Transverse colon (tissue), 4 donors: ENCODE measurements at places on chromosomes 3 and 15. TPM values are rescaled to one million over a fixed set of nuclear protein-coding genes. Genes with fewer than 3 reads are reported as not detected.

DNA sequence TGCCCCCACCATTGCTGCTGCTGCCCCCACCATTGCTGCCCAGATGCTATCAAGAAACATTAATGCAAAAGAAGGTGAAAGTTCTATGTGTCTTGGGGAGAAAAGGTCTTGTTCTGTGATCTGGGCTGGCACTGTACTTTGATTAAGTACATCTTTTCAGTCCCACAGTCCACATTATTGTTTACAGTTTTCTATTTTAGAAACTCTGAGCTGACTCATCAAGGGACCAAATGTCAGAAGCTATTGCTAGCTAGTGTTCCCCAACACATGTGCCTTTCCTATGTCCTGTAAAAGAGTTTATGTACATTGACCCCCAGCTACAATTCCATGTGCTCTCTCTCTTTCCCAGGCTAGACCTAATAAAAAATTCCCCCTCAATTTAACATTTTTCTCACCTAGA, 264.7 kb upstream of the NECTIN3 start:
- DNase-seq, result no peak
- H3K27me3 ChIP-seq, result no peaks in the 10 kb centered on the region
- no peak overlapping the region for H3K27ac ChIP-seq
- H3K4me1 ChIP-seq, result no peaks in the 10 kb centered on the region
- no peak overlapping the region for H3K4me3 ChIP-seq

The SOX2 gene
- total RNA-seq, result 3.2 TPM

The SLC30A4 gene
- 17.7 TPM for total RNA-seq

- H3K27me3 ChIP-seq, result no peaks in the 10 kb centered on the region
- no peaks in the 10 kb centered on the region for H3K36me3 ChIP-seq
- no peaks in the 10 kb centered on the region for H3K4me1 ChIP-seq
- no peak overlapping the region for H3K27ac ChIP-seq
- no peak overlapping the region for H3K4me3 ChIP-seq
Measured at GRCh38 chr15:100949691-100950090, 30.5 kb downstream of the LRRK1 start.

The CCR1 gene
- total RNA-seq, result 3.3 TPM

DNA sequence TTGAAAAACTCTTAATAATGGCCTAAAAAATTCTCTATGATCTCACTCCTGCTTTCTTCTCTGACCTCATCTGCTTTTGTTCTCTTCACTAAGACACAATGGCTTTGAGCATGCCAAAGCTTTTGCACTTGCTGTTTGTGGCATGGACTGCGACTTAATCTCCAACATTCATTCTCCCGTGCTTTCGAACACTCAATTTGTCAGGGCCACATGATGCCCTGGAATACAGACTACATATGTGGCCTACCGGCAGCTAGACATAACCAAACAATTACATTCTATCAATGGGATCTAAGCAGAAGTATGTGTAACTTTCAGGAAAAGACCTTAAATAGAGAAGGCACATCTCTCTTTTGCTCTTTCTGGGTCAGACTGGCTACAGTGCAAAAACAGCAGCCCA, 506.5 kb downstream of the MAGI1 start:
- no peak overlapping the region for H3K4me3 ChIP-seq
- no peaks in the 10 kb centered on the region for H3K4me1 ChIP-seq
- H3K27ac ChIP-seq, result no peak overlapping the region
- H3K36me3 ChIP-seq, result no peaks in the 10 kb centered on the region
- H3K27me3 ChIP-seq, result no peaks in the 10 kb centered on the region

- DNase-seq, result no peak
- no peaks in the 10 kb centered on the region for H3K27me3 ChIP-seq
- peak overlapping the region; percentile 68 for H3K27ac ChIP-seq
- H3K4me1 ChIP-seq, result peaks cover 38% of the 10 kb centered on the region
Measured at GRCh38 chr15:40956541-40956982, 3.3 kb downstream of the CHAC1 start.

The GABRR3 gene
- not detected for total RNA-seq

DNA sequence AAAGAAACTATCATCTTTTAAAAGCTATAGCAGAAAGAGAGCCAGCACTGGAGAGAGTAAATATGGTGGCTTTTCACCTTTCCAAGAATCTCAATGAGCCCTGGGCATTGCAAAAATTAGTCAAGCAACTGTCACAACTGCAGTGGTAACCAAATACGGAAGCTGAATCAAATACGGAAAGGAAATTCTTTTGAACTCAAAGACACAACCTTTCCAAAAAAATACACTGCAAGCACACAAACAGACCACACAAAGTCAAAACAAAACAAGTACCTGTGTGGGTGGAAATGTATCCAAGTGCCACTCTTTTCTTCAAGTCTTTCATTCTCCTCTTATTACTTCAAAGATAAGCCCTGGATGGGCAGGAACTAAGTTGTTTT, 17.6 kb downstream of the VGLL4 start:
- peak overlapping the region; percentile 63 for H3K27ac ChIP-seq
- no peak for DNase-seq
- peaks cover 83% of the 10 kb centered on the region for H3K4me1 ChIP-seq
- H3K36me3 ChIP-seq, result no peaks in the 10 kb centered on the region

The C3orf20 gene
- not detected for total RNA-seq

The SPTBN5 gene
- 8.0 TPM for total RNA-seq

The HHLA2 gene
- 26.7 TPM for total RNA-seq

DNA sequence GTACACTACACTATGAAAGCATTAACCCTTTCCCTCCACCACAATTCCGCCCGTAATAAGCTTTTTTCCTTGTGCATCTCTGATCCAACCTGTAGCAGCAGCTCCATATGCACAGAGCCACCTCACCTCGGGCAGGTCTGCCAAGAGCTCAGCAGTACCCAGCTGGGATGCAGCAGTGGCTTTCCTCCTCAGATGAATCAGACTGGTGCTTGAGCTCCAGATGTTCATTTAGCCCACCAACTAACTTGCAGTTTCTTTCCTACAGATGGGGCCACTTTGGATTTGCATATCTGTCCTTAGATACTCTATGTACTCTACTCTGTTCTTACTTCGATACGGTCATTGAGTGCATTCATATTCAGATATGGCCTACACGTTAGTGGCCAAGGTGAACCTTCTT, 14.8 kb upstream of the FSIP1 start:
- H3K36me3 ChIP-seq, result no peaks in the 10 kb centered on the region
- DNase-seq, result peak; percentile 26
- H3K27me3 ChIP-seq, result no peaks in the 10 kb centered on the region
- no peaks in the 10 kb centered on the region for H3K4me1 ChIP-seq

The SUSD5 gene
- total RNA-seq, result 0.32 TPM

DNA sequence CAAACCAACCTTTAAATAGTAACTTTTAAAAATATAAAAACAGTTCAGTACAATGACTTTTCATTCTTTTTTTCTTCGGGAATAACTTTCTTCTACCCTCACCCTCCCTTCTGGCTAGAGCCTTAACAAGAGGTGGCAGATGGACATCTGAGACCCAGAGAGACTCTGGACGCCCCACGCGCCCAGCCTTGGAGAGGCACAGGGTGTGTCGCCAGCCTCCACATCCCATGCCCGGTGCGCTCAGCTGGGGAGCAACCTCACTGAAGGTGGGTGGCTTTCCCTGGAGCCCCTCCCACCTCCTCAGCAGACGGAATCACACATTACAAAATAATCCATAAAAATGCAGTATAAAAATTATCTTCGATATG, 49.5 kb downstream of the TLE3 start:
- no peaks in the 10 kb centered on the region for H3K27me3 ChIP-seq
- H3K36me3 ChIP-seq, result no peaks in the 10 kb centered on the region
- peaks cover 3% of the 10 kb centered on the region for H3K4me1 ChIP-seq
- DNase-seq, result no peak

The HESX1 gene
- not detected for total RNA-seq

DNA sequence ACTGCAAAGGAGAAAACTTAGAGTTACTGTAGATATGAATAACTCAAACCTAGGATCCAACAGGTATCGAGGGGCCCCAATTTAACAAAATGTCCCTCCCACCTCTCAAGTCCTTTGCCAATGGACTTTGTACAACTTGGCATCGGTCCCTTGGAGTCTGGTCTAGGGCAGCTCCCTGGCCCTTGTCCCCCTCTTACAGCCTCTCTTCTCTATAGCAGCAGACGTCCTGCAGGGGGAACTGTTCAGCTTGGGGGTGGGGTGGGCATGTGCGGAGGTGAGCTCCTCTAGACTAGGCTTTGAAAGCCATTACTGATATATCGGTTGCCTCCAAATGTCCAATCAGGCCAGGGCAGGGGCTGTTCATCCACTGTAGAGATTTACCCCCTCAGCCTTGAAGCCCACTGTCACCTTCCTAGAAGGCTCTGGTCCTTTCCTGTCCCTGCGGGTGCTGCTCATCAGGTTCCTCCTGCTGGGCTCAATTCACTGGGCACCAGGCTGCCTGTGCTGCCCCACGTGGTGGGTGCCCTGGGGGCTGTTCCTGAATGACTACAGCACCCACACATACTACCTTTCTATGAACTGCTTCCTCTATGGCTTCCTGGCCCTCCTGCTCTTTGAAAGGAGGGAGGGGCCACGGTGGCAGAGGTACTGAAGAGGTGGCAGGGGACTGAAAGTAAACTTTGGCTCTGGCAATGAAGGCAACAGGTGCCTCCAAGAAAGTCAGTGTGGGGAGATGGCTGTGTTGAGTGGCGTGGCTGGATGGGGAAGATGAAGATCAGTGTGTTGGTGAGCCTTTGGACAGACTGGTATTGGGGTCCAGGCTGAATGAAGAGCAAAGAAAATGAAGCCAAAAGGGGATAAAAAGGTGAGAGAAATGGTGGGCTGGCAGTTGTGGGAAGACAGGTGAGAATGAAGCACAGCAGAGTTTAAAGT, 78.8 kb upstream of the MEX3B start:
- no peak overlapping the region for H3K4me3 ChIP-seq
- H3K27ac ChIP-seq, result no peak overlapping the region
- no peaks in the 10 kb centered on the region for H3K4me1 ChIP-seq
- no peaks in the 10 kb centered on the region for H3K36me3 ChIP-seq
- no peak for DNase-seq

DNA sequence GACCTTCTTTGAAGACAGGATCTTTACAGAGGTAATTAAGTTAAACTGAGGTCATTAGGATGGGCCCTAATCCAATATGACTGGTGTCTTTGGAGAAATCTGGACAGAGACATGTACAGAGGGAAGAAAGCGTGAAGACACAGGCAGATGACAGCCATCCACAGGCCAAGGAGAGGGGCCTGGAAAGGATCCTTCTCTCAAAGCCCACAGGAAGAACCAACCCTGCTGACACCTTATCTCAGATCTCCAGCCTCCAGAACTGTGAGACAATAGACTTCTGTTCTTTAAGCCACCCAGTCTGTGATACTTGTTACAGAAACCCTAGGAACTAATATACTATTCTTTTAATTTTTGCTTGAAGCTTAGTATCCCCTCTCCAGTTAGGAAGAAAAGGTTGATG, 74.2 kb downstream of the WDR76 start:
- DNase-seq, result no peak
- H3K27ac ChIP-seq, result no peak overlapping the region
- peaks cover 3% of the 10 kb centered on the region for H3K27me3 ChIP-seq

DNA sequence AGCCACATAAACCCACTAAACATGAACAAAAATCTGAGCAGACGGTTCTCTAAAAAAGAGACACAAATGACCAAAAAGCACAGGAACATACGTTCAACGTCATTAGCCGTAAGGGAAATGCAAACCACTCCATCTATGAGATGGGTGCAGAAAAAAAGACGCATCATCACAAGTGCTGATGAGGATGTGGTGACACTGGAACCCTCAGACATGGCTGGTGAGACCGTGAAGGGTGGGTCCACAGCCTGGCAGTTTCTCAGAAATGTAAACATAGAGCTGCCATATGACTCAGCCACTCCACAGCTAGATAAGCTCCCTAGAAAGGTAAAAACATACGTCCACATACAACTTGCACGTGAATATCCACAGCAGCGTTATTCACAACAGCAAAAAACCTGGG, 23.3 kb downstream of the PCSK6 start:
- H3K4me3 ChIP-seq, result no peak overlapping the region
- H3K36me3 ChIP-seq, result no peaks in the 10 kb centered on the region
- DNase-seq, result no peak
- no peaks in the 10 kb centered on the region for H3K27me3 ChIP-seq
- no peak overlapping the region for H3K27ac ChIP-seq

The TBCCD1 gene
- 13.9 TPM for total RNA-seq

DNA sequence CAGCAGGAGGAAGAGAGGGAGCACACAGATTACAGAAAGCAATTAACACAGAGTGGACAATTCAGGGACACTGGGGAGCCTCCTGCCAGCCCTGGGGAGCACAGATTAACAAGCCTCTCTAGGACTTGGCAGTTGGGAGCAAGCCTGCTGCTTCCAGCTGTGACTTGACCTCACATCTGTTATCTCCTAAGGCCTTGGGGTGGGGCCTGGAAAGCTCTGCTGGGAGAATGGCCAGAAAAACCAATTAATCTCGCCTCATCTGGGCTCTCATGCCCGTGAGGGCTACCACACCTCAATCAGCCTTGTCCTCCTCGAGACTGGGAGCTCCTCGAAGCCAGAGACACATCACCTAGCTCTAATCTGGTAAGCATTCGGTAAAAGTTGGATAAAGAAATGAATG, 39.1 kb downstream of the SEMA5B start:
- H3K27ac ChIP-seq, result no peak overlapping the region
- H3K4me3 ChIP-seq, result no peak overlapping the region
- H3K27me3 ChIP-seq, result peaks cover 17% of the 10 kb centered on the region

The ZNF80 gene
- not detected for total RNA-seq

The VEPH1 gene
- total RNA-seq, result 4.1 TPM

DNA sequence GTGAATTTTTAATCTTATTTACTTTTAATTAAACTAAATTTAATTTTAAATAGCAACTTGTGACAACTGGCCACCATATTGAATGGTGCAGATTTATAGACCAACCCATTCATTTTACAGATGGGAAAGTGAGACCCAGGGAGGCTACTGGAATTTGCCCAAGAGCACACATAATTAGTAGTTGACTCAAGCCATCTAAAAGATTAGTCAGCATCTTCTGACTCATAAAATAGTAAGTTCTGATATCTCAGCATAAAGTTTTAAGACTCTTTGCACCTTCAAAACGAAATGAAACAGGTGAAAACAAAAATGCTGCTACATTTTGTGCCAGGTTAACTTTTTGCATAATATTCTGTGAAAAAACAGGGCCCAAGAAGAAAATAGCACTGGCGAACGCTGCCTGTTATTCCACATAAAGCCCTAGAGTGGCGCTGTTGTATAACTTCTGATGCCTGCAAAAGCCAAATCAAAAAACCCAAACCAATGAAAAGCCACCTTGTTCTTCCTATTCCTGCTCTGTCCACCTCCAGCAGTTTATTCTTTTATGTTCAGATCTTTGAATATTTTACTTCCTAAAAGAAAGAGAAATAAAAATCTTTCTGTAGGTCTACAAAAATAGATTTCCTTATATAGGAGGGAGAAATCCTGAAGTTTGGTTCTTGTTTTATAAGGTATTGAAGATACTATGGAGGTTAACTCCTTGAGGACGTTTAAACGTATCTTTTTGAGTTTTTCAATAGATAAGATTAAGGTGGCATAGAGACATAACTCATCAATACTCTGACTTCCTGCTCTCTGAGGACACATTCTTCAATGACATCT, 62.8 kb downstream of the OTOL1 start:
- H3K27ac ChIP-seq, result no peak overlapping the region
- no peak for DNase-seq
- H3K4me3 ChIP-seq, result no peak overlapping the region
- H3K36me3 ChIP-seq, result no peaks in the 10 kb centered on the region

- no peaks in the 10 kb centered on the region for H3K4me1 ChIP-seq
- no peaks in the 10 kb centered on the region for H3K36me3 ChIP-seq
- peak within 1 kb of the TSS; percentile 75 for H3K4me3 ChIP-seq
- DNase-seq, result peak; percentile 45
Measured at GRCh38 chr15:83207660-83208366, at the start of gene HDGFL3. Gene HDGFL3, minus strand, starts transcription at chr15:83207823. Its CDS starts 409 bp downstream, at chr15:83207414.

GRCh38 chr3:99934975-99935797, 117.5 kb downstream of the CMSS1 start:
- peak overlapping the region; percentile 45 for H3K27ac ChIP-seq
- H3K36me3 ChIP-seq, result no peaks in the 10 kb centered on the region
- no peak for DNase-seq
- no peaks in the 10 kb centered on the region for H3K27me3 ChIP-seq
